NCI-H345 (cell line): ENCODE measurements at places on chromosomes 12 and 14.

GRCh38 chr12:116160231-116160630, 117.3 kb downstream of the MED13L start:
- DNase-seq = no peak

DNA sequence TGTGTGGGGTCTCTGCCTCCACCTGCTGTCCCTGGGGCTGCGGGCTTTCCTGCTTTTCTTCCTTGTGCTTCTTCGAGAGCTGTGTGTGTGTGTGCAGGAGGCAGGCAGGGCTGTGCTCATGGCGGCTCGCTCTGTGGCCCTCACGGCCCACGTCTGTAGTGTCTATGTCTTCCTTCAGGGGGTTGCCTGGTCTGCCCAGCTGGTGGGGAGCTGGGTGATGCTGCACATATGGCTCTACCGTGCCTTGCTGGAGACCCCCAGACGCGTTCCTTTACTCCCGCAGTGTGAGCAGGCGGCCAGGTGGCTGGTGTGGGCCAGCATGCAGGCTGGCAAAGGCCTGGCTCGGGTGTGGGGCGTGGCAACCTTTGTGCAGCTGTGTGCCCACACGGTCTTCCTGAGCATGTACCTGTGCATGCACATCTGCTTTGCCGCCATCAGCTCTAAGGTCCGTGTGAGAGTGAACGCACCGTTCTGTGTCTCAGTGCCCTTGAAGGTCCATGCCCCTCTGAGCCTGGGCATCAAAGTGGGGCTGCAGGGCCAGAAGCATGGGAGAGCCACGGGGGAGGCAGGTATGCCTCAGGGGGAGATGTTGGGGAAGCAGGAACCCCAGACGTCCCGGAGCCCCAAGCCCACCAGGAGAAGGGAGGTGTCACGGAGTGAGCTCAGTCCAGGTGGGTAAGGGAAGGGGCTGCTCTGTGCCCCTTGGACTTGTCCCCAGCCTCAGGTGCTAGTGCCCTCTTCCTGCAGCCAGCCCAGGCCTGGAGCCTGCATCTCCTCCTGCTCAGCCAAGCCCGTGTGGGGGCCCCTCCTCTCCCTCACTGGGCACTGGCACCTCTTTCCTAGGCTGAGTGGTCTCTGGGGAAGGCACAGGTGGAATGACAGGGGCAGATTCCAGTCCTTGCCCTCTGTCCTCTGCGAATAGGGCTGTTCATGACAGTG, 26.4 kb downstream of the CLSTN3 start:
- no peak for DNase-seq

DNA sequence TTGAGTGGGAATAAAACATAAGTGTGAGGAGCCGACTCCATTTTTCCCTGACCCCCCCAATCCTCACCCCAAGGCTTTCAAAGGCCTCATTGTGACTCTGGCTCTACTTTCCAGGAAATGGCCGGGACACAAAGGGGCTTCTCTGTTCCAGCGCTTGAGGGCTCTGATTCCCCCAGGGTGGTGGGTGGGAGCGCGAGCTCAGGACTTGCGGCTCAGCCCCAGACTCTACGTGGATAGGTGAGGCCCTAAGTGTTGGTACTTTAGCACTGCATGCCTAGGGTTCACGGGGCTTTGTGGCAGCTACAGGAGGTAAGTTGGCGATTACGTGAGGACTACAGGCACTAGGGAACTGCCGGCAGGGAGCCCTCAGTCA, 553 bp downstream of the CNPY2 start:
- no peak for DNase-seq

DNA sequence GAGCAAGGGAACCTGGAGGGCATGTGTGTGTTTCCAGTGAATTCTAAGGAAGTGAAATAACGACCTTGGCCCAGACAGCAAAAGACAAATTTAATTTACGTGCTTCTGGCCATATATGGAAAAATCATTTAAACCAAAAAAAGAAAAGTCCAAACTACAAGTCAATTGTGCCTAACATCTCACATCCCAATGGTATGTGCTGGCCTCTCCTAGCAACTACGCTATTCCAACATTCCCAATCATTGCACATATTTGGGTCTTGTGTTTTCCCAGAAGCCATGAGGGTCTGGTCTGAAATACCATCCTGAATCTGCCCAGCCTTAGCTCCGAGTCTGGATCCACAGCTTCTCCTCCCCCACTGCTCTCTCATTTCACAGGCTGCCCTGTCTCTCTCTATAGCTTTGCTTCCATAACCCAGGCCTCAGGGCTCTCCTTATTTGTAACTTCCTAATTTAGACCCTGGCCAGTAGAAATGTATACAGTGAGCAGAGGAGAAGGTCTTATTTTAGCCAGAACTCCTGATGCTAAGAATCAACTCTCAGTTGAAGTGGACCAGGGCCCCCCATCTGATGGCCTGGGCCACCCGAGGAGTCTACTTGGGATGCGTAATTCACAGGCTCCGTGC, 224.6 kb downstream of the ANO2 start:
- DNase-seq = no peak

- DNase-seq = no peak
Measured at GRCh38 chr14:54686219-54686870, 119.4 kb downstream of the SAMD4A start.

DNA sequence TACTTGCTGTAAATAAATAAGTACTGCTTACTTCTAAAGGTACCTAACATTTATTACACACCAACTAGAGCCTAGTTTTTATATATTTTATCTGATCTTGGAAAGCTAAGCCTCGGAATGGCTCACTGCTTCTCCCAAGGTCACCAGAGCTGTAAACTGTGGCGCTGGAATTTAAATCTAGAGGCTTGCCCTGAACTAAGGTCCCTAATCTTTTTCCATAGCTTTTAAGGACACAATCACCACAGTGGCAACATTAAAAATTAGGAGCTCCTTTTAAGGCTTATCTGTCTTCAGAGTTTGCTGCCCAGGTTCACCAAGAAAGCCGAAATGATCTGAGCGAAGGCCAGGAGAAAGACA, 670 bp downstream of the CCNB1IP1 start:
- no peak for DNase-seq

DNA sequence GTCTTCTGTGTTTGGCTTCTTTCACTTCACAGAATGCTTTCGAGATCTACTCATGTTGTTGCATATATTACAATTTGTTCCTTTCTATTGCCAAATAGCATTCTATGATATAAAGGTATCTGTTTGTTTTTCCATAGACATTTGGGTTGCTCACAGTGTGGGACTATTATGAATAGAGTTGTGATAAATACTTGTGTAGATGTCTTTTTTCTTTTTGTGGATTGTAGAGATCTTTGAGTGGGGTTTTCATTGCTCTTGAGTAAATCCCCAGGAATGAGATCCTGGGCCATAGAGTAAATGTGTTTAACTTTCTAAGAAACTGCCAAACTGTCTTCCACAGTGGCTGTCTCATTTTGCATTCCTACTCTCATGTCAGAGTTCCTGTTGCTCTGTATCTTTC, 24.9 kb upstream of the CEBPE start:
- no peak for DNase-seq

- no peak for DNase-seq
Measured at GRCh38 chr14:102020058-102020971, 55.9 kb downstream of the DYNC1H1 start.

- DNase-seq = no peak
Measured at GRCh38 chr14:26917086-26917485, 319.3 kb upstream of the NOVA1 start.

GRCh38 chr14:32601906-32602305, 272.8 kb downstream of the AKAP6 start:
- no peak for DNase-seq

DNA sequence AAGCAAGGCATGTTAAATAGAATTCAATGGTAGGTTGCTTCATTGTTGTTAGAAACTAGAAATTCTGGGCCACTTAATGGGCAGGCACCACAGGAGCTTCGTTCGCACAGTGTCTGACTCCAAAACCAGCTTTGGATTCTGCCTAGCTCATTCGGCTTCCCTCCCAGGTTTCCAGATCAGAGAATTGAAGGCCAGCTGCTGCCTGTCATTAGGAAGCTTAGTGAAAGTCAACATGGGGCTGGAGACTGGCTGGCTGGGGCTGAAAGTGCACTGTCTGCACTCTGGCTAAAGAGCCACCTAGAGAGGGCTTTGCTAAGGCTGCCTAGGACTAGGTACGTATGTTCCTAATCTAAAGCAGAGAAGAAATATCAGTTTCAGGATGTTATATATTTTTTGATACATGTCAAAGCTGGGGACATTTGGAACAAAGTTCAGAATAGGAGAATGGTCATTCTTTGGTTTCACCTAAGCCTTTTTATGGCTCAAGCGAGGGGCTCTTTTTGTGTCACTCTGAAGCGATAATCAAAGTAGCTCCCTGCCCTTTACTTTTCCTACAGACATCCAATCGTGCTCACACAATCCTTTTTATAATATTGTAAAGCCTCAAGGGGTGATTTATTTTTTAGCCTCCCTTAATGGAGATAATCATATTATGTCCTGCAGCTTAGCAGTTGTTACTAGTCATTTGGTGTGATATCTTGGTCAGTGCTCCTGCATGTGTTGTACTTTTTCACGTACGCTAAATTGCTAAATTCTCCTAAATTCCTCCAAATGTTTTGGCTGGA, 238.5 kb upstream of the NAV3 start:
- peak; percentile 41 for DNase-seq

DNA sequence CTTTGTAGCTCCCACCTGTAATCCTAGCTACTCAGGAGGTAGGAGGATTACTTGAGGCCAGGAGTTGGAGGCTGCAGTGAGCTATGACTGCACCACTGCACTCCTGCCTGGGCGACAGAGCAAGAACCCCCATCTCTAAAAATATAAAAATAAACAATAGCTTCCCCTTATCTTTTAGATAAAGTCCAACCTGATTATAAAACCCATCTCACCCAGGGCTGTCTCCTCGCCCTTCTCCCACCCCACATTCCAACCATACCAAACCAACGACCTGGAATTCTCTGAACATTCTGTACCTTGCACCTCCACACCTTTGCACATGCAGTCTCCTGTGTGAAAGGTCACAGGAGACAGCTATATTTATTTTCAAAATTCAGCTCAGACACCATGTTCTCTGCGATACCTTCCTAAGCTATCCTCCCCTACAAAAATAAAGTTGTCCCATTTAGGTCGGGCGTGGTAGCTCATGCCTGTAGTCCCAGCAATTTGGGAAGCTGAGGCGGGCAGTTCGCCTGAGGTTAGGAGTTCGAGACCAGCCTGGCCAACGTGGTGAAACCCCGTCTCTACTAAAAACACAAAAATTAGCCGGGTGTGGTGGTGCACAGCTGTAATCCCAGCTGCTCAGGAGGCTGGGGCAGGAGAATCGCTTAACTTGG, 7.7 kb downstream of the SLC7A7 start:
- no peak for DNase-seq

DNA sequence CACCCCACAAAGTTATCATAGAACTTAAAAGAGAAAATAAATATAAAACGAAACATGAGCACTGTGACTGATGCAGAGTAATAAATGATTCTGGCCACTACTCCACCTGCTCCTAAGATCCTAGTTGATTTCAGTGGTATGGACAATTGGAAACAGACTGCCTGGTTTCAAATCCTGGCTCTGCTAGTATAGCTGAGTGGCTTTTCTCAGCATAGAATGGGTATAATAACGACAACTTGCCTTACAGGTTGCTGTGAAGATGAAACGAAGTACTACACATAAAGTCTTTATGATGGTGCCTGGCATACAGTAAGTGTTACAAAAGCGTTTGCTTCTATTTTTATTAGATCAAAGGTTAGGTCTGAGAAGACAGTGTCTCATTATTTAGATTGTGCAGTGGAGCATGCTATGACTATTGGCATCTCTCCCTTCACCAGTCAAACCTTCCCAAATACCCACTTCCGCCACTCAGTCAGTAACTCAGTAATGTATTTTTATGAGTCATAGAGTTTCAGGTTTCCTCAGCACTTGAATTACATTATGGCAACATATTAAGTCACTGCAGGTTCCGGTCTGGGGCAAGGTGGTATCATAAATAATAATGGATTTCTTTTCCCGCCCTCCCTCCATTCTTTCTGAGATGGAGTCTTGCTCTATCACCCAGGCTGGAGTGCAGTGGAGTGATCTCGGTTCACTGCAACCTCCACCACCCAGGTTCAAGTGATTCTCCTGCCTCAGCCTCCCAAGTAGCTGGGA, 29.7 kb upstream of the NR2C1 start:
- DNase-seq = peak; percentile 7

DNA sequence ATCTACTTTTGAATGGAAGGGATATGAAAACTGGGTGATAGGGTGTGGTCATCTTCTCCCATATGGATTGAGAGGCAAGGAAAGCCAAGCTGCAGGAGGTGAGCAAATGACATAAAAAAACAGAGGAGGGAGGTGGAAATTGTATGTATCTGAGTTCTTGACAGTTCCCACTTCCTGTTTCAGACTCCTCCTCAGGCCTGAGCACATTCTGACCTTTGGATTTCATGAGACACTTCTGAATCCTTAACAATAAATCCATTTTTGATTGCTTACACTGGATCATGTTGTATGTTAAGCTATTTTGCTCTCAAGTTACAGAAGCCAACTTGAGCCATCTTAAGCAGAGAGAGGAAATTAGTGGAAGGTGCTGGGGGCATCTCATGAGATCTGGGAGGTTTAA, 11.6 kb upstream of the SRSF5 start:
- DNase-seq = no peak

- DNase-seq = no peak
Measured at GRCh38 chr14:77290705-77291104, 19.7 kb upstream of the NGB start.

GRCh38 chr14:34926552-34926951, 51.4 kb upstream of the BAZ1A start:
- DNase-seq = no peak

DNA sequence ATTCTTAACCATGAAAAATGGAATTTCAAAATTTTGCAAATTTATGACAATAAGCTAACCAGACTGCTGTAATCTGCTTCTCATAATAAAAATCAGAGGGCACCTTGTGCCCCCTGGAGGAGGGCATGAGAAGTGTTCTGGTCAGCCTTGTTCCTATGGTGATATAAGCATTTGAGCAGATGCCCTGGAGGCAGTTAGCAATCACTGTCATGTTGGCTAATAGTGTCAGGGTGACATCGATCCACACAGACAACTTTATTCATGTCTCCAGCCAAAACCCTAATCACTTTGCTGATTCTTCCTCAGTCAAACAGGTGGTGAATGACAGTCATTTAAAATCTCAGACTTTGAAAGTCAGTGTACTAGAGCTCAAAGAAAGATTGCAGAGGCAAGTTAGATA, 943.0 kb downstream of the GALC start:
- peak; percentile 56 for DNase-seq

DNA sequence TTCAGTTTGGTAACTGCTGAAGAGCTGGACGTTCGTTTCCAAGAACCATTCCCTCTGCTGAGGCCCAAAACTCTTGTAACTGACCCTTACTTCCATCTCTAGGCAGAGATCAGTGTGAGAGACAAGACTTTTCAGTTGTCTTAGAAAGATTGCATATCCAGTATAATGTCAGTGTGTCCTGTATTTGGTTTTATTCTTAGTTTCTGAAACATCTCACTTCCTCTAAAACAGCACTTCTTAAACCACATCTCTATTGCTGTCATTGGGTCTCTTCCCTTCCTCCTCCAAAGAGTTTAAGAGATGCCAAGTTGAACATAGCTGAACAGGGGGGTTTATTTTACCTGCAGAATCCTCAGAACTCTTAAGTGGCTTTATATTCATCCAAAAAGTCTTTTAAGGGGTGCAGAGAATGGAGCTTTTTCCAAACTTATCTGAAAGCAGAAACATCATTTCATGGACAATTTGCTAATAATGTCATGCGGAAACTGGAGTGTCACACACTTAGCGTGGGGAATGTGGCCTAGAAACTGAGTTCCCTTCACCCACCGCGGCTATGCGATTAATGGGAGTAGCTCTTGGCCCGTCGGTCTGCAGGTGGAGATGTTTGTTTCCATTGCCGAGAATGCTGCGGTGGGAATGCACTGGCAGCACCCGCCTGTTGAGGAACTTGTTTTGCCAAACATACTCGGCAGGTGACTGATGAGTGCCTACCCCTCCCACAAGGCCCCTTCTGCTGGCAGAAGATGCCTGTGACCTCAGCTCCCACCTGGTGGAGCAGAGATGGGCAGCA, 148.2 kb downstream of the ADGRD1 start:
- no peak for DNase-seq
